OCI-LY7 (cell line): ENCODE measurements at places on chromosomes 2 and 18.
A peak's percentile ranks its signal among the peaks of the same experiment; 100 is the strongest.

DNA sequence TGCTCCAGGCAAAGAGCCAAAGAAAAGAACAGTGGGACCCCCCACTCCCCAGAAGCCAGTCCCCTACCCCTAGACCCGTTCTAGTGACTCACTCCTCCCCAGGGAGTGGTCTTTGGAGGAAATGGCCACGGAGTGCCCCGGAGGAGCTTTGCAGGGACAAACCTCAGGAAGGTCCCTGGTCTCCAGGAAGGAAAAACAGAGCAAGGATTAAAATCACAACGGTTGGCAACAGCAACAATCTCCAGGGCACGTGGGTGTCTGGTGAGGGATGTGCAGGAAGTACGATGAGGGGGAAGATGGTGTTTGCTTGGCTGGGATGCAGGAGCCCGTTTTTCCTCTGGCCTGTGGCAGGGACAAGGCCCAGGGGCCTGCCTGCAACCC lies 135.0 kb downstream of the SMAD2 start:
- DNase-seq, result no peak

GRCh38 chr18:56807901-56808300 lies 156.7 kb downstream of the WDR7 start:
- no peak for DNase-seq

DNA sequence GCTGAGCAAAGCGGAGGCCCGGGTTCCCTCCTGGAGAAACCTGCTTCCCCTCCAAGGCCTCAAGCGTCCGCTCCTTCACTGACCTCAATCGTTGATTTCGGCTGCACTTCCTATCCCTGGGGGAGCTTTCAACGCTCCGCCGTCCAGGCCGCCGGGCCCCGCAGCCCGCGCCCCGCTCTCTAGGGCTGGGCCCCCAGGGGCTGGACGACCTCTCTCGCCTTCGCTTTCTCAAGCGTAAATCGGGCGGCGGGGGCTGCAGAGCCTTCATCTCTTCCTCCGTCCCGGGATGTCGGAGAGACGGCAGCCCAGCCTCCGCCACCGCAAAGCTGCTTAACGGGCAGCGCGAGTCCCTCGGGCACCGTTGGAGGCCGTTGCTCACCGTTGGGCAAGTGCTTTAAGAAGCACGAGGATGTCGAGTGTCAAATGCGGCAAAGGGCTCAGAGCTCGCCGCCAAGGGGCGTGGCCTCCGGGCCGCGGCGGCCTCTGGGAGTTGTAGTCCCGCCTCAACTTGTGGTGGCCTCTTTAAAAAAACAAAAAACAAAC lies 8.5 kb downstream of the HES6 start:
- no peak for DNase-seq

GRCh38 chr2:233400961-233401360 lies 46.7 kb downstream of the DGKD start:
- DNase-seq, result no peak

- no peak for DNase-seq
Observed at GRCh38 chr2:154911729-154912128, 213.2 kb downstream of the KCNJ3 start.

DNA sequence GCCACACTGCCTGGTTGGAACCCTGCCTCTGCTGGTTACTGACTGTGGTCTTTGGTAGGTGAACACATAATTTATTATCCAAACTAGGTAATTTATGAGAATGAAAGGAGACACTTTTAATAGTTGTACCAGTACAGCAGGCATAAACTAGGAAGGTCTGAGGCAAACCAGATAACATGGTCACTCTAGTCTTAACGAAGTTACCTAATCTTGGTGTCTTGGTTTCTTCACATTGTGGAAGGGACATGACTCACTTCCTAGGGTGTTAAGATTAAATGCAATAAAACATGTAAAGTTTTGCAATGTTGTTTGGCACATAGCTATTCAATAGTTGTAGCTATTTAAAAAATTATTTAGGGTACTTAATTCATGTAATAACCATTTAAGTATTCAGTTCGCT lies 23.3 kb downstream of the SPTBN1 start:
- no peak for DNase-seq

- peak; percentile 17 for DNase-seq
Observed at GRCh38 chr2:166727095-166727494, 161.2 kb upstream of the XIRP2 start.

DNA sequence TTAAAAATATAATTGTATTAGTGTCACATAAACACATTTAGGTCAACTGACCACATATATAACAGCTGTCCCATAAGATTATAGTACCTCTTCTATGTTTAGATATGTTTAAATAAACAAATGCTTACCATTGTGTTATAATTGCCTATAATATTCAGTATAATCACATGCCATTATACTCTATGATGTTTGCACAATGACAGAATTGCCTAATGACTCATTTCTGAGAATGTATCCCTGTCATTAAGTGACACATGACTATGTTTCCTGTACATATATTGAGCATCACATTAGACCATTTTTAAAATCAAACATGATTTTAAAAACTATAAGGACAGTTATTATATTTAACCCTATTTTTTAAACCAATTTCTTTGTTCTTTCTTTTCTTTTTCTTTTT lies 89.8 kb downstream of the HS6ST1 start:
- no peak for DNase-seq

DNA sequence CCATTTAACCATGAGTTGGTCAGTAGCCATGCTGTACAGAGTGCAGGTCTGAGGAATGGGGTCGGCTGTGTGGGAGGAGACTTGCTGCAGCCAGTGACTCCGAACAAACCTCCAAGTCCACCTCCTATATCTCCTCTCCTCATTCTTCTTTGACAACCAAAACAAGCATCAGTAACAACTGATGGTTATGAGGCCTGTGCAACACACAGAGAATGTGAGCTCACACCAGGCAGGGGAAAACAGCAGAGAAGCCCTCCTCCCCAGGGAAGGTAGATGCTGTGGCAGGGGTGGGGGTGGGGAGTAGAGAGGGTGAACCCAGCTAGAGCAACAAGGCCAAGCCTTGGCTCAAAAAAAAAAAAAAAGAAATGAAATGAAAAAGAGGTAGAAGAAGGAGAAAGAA lies 12.3 kb upstream of the CNGA3 start:
- DNase-seq, result no peak

DNA sequence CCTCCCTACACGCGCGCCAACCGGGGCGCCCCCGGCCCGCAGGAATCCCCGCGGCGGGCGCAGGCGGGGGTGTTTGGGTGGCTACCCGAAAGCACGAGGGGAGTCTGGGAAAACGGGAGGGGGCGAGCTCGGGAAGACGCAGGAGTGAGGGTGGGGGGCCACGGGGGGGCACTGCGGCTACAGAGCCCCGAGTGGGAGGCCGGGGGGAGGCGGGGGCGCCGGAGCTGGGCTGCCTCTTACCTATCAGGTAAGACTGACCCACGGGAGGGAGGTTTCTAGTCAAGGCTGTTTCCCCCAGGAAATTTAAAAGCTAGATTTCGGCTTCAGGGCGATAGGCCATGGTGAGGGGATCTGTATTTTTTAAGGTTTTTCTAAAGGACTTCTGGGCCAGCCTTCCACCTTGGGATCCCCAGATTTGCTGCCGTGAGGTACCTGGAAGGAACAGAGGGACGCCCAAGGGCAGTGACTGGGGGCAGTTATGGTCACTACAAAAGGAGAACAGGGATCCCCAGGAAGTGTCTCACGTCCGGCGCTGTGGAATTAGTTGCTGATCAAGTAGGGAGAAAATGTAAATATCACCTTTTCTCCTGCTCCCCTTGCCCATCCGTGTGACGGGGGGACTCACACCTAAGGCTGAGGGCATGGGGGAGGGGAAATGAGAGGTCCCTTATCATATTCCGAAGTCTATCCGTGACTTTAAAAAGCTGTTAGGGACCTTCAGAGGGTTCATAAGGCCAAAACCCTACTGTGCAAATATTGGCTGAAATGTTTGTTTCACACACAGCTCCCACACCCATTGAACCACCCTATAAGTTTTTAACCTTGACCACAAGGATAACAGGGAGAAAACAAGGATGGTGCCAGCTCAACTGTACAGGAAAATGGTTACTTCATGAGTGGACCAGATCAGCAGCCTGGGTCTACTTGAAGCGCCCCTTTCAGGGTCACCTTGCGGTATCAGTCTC lies 638 bp upstream of the IRS1 start:
- DNase-seq, result peak; percentile 47

- no peak for DNase-seq
Observed at GRCh38 chr2:42917425-42917927, 125.1 kb upstream of the HAAO start.

GRCh38 chr2:236830926-236831325 lies 254.8 kb upstream of the COPS8 start:
- no peak for DNase-seq

DNA sequence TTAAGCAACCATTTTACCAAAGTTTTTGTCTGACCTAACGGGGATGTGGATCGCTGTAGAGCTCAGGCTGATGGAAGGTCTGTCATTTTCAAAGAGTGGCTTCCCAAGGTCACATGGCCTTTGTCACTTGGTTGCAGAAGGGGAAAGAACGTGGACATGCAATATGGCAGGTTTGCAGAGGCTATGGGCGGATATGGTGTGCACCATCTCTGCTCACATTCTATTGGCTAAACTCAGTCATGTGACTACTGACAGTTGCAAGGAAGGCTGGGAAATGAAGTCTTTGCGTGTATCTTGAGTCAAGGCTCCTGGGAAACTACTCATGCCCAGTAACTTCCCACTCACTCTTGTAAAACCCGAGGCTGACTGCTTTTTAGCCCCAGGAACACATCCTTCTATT lies 96.8 kb downstream of the ST6GAL2 start:
- DNase-seq, result peak; percentile 65

DNA sequence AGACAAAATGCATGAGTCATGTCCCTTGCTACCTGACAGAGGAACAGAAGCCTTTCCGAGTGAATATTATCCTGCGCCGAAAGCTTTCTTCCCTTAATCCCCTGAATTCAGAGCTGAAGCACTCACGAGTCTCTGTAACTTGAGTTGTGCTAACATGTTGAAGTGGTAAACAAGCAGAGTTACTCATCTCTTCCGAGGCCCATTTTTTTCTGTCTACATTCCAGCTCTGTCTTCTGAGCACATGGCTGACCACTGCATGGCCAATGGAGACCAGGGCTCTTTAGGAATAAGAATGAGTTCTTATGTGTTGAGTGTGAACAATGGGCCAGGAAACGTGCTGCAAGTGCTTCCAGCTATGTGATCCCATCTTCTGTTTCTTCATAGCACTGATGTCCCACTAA lies 73.1 kb upstream of the PID1 start:
- no peak for DNase-seq

GRCh38 chr2:128299628-128300027 lies 19.0 kb downstream of the HS6ST1 start:
- DNase-seq, result no peak

GRCh38 chr2:208531361-208531760 lies 124.8 kb downstream of the PTH2R start:
- DNase-seq, result no peak

- DNase-seq, result no peak
Observed at GRCh38 chr18:332007-332406, 64.2 kb upstream of the THOC1 start.

GRCh38 chr18:37524498-37525261 lies 40.9 kb downstream of the CELF4 start:
- no peak for DNase-seq

GRCh38 chr2:105487142-105488069 lies 88.6 kb upstream of the FHL2 start:
- DNase-seq, result no peak

- DNase-seq, result no peak
Observed at GRCh38 chr2:234885118-234885517, 66.7 kb upstream of the SH3BP4 start.

DNA sequence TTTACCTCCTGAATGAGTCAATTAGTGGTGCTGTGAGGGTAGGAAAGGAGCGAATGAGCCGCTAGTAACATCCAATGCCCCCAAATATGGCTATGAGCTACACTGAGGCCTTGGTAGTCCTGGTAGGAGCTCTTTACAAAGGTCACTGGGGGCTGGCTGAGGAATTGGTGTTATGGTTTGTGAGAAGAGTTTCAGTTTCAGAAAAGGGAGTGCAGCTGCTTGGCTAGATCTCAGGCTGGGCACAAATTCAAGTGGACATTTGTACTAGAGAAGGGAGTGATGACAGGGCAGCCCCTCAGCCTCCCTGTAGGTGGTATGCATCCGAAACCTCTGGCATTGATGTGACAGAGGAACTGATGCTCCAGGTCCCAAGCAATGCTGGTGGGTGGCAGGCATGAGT lies 13.9 kb upstream of the PAIP2B start:
- no peak for DNase-seq

DNA sequence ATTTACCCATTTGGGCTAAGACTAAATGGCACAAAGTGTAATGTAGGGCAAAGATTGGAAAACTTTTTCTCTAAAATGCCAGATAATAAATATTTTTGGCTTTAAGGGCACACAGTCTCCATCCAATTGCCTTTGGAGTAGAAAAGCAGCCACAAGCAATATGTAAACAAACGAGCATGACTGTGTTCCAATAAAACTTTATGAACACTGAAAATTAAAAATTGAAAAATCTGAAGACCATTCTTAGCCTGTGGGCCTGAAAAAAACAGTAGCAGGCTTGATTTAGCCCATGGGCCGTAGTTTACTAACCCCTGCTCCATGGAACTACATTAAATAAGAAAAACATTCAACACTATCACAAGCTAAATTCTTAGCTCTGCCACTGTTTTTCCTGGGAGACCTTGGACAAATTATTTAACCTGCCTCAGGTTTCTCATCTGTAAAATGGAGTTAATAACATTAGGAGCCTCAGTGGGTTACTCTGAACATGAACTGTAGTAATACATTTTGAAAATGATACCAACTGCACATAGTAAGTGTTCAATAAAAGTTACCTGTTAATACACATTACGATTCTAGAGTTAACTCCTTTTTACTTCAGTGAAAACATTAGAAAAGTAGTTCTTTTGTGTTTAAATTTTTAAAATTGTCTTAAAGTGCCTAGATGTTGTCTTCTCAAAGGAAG lies 1.3 kb downstream of the IFIH1 start:
- peak; percentile 30 for DNase-seq

GRCh38 chr2:26442301-26442700 lies 35.6 kb downstream of the OTOF start:
- DNase-seq, result no peak

GRCh38 chr18:40555914-40556313 lies 1399.1 kb upstream of the PIK3C3 start:
- DNase-seq, result no peak

- DNase-seq, result peak; percentile 37
Observed at GRCh38 chr2:55051026-55051866, 995 bp upstream of the RTN4 start.
